Panc1 (cell line): ENCODE measurements at places on chromosomes 11 and 22.

GRCh38 chr11:84236436-84236835, 950.3 kb upstream of the CCDC90B start:
- DNase-seq = no peak

GRCh38 chr22:39266398-39267030, 21.7 kb upstream of the PDGFB start:
- DNase-seq = no peak

DNA sequence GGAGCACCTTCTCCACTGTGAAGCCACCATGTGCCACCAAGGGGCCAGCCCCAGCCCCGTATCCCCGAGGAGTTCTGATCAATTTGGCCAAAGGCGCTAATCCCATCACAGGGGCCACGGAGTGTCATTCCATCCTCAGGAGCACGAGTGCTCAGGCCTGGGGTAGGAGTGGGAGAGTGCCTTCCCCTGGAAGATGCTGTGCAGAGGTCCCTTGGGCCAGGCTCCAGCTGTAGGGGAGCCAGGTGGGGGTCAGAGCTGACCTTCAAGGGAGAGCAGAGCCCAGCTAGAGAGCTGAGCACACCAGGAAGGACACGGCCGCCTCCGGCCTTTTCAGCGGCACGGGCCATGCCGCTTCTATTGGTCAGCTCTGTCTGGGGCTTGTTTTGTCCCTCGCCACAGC, 1459.9 kb downstream of the BRD1 start:
- DNase-seq = no peak

DNA sequence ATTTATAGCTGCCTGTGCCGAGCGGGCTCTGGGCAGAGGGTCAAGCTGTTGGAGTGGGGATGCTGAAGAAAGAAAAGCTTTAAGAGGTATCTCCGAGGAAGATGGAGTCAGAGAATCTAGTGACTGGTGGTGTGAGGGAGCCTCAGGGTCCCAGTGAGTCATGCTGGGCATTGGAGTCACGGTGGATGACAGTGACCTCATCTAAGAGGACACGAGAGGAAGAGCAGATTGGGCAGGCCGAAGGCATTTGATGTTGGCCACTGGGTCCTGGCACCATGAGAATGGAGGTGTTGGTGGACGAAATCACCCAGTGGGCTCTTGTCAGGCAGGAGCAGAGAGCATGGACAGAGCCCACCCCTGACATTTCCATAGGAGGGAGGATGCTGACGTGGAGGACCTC, 68.4 kb downstream of the TBC1D22A start:
- no peak for DNase-seq

DNA sequence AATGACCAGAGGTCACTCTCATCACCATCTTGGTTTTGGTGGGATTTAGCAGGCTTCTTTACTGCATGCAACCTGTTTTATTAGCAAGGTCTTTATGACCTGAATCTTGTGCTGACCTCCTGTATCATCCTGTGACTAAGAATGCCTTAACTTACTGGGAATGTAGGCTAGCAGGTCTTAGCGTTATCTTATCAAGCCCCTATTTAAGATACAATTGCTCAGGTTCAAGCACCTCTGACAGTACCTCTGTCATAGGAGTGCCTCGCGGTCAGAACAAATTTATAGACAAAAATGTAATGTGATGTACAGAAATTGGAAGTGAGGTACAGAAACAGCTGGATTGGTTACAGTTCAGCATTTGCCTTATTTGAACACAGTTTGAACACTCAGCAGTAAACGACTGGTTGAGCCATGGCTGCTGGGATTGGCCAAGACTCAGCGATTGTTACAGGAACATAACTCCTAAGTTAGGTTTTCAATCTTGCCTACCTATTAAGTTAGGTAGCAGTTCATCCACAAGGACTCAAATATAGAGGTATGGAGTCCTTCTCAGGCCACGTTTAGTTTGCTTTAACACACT, 16.1 kb upstream of the TMEM123 start:
- DNase-seq = no peak

DNA sequence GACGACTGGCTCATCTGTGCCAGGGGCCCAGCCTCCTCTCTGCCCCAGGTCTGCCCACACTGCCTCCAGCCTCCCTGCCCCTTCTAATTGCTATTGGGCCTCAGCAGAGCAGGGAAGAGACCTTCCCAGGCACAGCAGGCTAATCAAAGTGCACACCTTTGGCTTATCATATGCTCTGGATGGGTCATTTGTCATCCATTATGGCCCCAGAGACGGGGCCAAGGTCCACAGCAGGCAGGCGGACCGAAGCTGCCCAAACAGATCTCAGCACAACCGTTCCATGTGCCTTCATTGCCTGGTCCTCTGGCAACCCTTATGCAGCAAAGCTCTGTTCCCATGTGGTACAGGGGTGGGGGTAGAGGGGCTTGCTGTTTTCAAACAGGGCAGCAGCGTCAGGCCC, 66.6 kb downstream of the TP53I11 start:
- DNase-seq = no peak

DNA sequence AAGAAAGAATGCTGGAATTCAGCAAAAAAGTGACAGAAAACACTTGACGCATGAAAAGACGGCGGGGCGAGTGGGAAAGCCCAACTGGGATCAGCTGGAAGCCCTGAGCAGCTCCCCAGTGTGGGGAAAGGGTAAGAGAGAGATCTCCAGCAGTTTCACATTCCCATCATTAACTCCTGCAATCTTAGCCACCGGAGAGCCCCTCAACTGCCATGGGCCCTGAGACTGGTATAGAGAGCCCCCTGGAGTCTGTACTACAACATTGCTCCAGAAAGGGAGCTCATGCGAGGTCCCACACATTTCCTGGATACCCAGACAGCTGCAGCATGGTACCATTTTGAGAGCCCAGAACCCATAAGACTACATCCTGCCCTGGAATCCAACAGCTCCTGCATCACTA, 31.1 kb downstream of the MRGPRX4 start:
- DNase-seq = no peak

DNA sequence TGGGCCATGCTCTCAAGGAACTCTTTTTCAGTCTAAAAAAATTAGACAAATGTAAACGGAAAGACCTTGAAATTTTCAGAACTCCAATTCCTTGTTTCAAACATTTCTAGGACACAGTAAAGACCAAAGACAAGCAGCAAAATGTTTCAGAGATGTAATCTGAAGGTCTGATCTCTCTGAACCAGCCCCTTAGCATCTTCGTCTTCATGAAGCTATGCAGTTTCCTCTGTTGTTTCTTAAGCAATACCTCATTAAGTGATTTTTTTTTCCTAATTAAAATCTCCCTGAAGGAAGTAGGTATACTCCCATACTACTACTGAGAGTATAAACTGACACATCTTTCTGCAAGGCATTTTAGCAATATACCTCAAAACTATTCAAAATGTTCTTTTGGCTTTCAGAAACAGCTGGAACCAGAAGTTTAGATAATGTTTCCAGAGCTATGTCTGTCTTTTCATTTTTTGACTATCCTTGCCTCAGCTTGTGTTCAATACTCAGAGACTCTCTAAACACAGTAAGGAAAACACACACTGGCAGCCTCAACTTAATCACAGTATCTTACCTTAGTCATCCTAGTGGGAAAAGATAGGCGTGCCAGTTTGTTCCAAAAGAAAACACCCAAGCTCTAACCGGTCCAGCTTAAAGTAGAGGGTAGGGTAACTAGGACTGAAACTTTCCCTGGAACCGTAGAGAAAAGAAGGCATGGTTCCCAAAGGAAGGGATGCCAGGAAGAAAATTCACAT, 25.1 kb downstream of the SBF2 start:
- DNase-seq = no peak

GRCh38 chr11:123797541-123797940, 8.6 kb downstream of the OR6M1 start:
- DNase-seq = no peak

DNA sequence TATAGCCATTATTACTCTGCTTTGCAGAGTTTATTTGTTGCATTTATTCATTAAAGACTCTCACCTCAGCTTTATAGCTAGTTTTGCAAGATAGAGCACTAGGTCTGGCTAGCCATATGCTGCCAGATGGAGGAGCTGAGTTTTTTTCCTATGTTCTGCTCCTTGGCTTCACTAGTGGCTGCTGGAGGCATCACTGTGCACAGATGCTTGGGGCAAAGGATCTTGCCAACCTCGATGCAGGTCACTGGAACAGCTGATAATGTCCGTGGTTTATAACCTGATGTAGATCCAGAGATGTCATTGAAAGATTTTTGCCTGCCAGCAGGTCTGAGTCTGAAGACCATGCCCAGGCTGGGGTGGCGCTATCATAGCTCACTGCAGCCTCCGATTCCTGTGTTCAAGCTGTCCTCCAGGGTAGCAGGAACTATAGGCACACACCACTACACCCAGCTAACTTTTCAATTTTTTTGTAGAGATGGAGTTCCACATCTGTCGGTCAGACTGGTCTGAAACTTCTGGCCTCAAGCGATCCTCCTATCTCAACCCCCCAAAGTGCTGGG, 63.2 kb downstream of the PACS1 start:
- no peak for DNase-seq

DNA sequence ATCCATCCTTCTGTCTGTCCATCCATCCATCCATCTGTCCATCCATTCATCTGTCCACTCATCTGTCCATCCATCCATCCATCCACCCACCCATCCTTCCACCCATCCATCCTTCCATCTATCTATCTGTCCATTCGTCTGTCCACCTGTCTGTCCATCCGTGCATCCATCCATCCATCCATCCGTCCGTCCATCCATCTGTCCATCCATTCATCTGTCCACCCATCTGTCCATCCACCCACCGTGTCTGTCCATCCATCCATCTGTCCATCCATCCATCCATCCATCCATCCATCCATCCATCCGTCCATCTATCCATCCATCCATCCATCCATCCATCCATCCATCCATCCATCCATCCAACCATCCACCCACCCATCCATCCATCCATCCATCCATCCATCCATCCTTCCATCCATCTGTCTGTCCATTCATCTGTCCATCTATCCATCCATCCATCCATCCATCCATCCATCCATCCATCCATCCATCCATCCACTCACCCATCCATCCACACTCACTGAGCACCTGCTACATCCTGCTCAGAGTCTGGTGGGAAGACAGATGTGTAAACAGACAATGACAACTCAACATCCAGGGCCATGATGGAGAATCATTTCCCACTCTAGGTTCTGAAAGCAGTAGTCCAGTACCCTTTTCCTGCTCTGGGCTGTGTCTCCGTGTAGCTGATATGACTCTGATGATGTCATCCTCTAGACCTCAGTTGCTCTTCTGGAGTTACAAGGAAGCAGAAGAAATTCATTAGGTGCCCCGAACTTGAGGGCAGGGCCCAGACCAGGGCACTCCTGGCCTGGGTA, 30.8 kb upstream of the MYEOV start:
- no peak for DNase-seq

DNA sequence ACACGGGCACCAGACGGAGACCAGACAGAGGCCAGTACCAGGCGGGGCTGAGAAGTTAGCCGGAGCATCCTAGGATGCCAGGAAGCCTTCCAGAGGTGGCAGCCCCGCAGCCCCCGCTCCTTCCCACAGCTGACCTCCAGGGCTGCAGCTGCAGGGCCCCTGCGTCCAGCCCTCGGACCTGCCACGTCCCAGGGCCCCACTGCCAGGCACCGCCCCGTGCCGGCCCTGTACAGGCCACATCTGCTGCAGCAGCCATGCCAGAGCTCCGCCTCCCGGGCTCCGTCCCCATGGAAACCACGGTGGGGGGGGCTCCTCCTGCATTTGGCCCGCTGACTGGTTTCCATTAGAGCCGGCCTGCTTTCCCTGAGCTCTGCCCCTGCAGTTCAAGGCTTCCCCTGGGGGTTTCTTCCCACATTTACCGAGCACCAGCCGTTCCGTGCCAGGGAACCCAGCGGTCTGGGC, 62.5 kb upstream of the PPARA start:
- DNase-seq = no peak

GRCh38 chr11:57440744-57441414, 14.0 kb upstream of the SLC43A3 start:
- no peak for DNase-seq

- no peak for DNase-seq
Observed at GRCh38 chr11:111957663-111958444, 20.7 kb downstream of the DIXDC1 start.

GRCh38 chr11:129613071-129613470, 202.6 kb upstream of the TMEM45B start:
- DNase-seq = no peak

- no peak for DNase-seq
Observed at GRCh38 chr11:99718291-99718690, 697.5 kb downstream of the CNTN5 start.

DNA sequence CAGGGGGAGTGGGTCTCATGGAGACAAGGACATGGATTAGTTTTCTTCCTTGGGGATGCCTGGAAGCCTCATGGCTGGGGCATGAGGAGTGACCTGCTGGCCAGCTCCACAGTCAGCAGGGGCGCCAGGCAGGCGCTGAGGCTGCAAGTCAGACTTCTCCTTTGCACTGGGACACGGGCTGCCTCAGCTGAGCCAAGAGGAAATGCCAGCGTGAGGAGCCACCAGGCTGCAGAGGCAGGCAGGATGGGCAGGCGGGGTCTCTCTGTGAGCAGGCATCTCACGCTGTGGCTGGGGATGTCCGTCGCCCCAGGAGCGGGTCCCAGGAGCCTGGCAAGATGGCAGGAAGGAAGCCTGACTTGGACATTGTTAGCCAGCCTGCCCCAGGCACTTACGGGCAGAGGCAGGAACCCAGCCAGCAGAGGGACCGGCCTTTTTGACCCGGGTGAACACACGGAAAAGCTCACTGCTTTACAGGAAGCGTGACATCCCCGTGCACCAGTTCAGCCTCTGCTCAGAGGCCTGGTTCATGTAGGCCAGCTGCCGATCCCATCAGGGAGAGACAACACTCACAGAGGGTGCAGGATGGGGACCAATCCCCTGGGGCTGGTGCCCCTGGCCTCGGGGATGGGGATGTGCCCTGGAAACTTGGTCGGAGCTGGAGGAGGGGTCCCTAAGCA, 10.2 kb downstream of the GNB1L start:
- no peak for DNase-seq

- DNase-seq = no peak
Observed at GRCh38 chr11:134024420-134025081, 44.3 kb upstream of the JAM3 start.

GRCh38 chr11:48050304-48050703, 69.9 kb downstream of the PTPRJ start:
- no peak for DNase-seq

DNA sequence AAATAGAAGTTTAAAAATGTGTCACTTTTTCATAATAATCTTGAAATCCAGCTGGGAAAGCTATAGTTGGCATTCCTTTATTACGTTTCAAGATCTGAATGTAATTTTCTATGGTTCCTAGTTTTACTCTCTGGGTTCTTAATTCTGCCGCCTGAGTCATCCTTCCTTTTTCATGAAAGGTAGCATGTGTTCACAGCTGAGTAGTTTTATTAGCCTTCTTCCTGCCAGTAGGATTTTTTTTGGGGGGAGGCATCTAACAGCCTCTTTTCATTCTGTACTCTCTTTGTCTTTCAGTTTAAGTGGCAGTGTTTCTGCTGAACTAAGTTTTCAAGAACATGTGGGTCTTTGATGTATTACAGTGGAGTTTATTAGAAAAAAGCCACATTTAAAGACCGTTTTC, 36.5 kb downstream of the OR2AG2 start:
- DNase-seq = no peak

- DNase-seq = no peak
Observed at GRCh38 chr11:68039526-68040086, 781 bp downstream of the TCIRG1 start.

- DNase-seq = no peak
Observed at GRCh38 chr11:19605520-19606371, 106.9 kb upstream of the NAV2 start.

GRCh38 chr11:2235588-2236326, 34.6 kb downstream of the ASCL2 start:
- no peak for DNase-seq
